Stimulated activated CD4-positive, alpha-beta T cell treated with anti-CD3 and anti-CD28 coated beads, Interleukin-2, amount 100 ng/mL, for 48 hours (primary cell): ENCODE measurements at places on chromosomes 5 and 9.

DNA sequence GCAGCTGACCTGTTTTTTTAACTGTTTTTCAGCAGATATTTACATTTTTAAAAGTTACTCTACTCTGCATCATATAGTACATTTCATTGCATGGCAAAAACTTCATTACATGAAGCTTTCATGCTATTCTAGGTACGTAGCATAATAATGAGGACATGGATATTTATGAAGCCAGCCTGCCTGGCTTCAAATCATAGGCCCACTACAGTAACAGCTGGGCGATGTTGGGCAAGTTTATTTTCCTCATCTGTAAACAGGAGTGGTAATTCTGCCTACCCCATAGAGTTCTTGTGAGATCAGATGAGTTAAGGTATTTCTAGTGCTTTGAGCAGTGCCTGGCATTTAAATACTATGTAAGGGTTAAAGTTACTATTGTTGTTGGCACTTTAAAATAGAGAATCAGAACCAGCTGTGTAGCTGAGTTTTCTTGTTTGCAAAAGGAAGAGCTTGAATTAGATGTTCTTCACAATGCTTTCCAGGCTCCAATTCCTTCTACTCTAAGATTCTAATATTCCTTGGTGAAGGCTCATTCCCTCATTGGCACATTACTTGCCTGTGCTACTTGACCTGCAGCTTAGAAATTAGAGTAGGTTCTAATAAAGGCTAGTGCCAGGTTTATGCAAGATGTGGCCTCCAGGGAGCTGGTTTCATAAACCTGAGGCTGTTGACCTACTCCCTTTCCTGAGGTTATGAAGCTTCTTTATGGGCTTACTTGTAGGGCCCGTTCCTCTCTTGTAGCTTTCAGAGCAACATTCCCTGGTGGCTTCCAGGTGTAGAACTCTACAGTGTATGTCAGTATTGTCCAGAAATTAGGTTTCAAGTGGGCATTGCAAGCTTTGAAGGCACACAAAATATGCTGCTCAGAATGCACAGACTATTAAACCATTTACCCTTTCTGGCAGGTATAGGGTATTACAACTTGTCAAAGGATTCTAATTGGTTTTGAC lies 14.5 kb downstream of the ANP32B start:
- no peak for DNase-seq

- DNase-seq, result no peak
These were observed 41.7 kb downstream of the RXRA start for GRCh38 chr9:134367791-134368490.

GRCh38 chr5:56259002-56259511 lies 25.9 kb upstream of the ANKRD55 start:
- no peak for DNase-seq

GRCh38 chr5:62268792-62269191 lies 37.2 kb upstream of the KIF2A start:
- no peak for DNase-seq

DNA sequence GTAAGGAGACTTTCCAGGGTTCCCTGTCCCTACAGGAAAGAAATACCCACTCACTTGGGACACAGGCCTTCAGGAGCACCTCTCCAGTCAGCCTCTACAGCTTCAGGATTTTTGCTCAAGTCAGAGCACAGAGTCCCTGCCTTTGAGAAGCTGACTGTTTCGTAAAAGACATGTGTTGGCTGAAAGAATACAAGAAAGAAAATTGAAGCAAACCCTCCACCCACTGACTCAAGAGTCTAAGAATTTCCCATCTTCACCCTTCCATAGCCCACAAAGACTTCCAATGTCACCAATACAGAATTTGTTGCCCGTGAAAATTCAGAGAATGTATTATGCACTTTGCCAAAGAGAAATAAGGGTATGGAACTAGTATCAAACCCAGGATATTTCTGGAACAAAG lies 53.0 kb upstream of the ZNF622 start:
- no peak for DNase-seq

- no peak for DNase-seq
These were observed 185.1 kb upstream of the ELAVL2 start for GRCh38 chr9:24011009-24011717.

DNA sequence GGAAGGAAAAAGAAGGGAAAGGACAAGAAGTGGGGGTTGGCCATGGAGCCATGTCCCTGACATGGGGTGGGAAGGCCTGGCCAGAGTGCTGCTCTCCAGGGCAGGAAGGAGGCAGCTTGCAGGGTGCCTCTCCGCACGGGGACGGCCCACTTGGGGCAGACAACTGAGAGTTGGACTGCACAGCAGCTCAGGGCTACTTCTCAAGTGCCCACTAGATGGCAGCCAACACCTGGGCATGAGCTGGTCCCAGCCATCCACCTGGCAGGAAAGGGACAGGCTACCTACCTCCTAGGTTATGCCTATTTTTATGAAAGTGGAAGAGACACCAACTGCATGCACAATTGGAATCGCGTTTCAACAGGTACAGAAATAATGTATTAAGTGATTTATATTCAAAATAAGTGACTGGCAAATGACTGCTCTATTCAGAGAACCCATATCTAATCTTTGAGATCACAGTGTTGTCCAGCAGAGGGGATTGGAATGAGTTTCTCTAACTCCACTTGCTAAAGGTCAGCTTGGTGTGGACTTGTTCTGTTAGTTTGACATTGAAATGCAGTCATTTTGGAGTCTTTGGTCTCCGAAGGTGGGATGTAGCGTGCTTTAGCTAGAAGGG lies 113.4 kb downstream of the SYK start:
- DNase-seq, result peak; percentile 70

DNA sequence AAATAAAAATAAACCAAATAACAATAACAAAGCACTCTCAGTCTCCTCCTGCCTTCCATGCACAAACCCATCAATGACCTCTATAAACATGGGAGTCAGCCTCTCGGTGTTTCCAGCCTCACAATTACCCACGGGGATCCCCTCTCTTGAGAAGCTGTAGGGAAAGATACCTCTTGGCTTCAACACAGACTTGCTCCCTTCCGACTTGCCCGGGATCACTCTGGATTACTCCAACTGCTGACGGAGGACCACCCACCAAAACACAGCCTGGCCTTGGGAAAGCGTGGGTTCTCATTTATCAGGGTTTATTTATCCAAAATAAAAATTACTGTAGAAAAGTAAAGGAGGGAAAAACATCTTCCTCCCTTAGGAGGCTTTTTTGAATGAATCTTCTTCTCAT lies 11.5 kb upstream of the NKX2-5 start:
- no peak for DNase-seq

- no peak for DNase-seq
These were observed 1136.9 kb downstream of the TAF11L14 start for GRCh38 chr5:18771097-18771610.

- DNase-seq, result no peak
These were observed 136.5 kb downstream of the PBX3 start for GRCh38 chr9:125883565-125884217.
